ENCODE measurements at places on chromosomes 12 and 14. TPM values are rescaled to one million over a fixed set of nuclear protein-coding genes. Genes with fewer than 3 reads are reported as not detected.

DNA sequence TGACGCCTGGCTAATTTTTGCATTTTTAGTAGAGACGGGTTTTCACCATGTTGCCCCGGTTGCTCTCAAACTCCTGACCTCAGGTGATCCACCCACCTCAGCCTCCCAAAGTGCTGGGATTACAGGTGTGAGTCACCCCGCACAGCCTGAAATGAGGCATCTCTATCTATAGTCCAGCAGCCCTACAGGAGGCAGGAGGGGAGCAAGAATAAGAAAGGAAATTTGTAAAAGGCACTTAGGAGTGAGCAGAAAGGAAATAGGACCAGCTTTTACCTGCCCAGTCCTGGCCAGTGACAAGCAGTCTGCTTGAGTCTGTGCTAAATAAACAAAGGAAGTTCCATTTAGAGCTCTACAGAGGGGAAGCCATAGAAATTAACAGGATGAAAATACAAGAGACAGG, 15.0 kb upstream of the PSMA6 start:
- no peaks in the 10 kb centered on the region for H3K36me3 ChIP-seq
- H3K27me3 ChIP-seq: no peaks in the 10 kb centered on the region
- H3K27ac ChIP-seq: no peak overlapping the region
- DNase-seq: no peak
- no peak overlapping the region for H3K4me3 ChIP-seq
- H3K4me1 ChIP-seq: no peaks in the 10 kb centered on the region

The DHRS7 gene
- 152 TPM for total RNA-seq

GRCh38 chr12:54592316-54592715, 3.9 kb upstream of the PPP1R1A start:
- no peak overlapping the region for H3K27ac ChIP-seq
- H3K27me3 ChIP-seq: peaks cover 37% of the 10 kb centered on the region
- H3K4me3 ChIP-seq: no peak overlapping the region
- DNase-seq: peak; percentile 25
- no peaks in the 10 kb centered on the region for H3K4me1 ChIP-seq

DNA sequence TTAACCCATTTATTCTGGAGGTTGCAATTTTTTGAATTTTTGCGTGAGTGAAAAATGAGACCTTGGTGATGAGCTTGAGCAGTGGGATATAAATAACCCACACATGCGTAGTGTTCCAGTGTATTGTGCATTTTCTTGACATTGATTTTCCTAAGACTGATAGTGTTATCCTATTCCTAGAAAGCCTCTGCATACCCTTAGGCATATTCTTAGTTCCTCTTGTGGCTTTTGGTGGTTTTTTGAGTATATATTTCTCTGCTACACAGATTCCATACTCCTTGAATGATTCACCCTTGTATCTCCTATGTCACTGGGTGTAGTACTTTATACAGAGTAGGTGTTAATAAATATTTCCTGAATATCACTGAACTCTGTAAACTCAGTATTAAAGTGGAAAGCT, 363.4 kb upstream of the PDE3A start:
- no peak overlapping the region for H3K27ac ChIP-seq
- H3K4me1 ChIP-seq: no peaks in the 10 kb centered on the region
- H3K4me3 ChIP-seq: no peak overlapping the region

- no peak for DNase-seq
- H3K36me3 ChIP-seq: peaks cover 2% of the 10 kb centered on the region
- peaks cover 19% of the 10 kb centered on the region for H3K4me1 ChIP-seq
- H3K4me3 ChIP-seq: no peak overlapping the region
- peak overlapping the region; percentile 95 for H3K27ac ChIP-seq
- no peaks in the 10 kb centered on the region for H3K27me3 ChIP-seq
These were observed 2.1 kb upstream of the CDKN1B start for GRCh38 chr12:12715128-12715458.

The PLBD1 gene
- 5.4 TPM for total RNA-seq

The GPR65 gene
- total RNA-seq: 0.17 TPM

GRCh38 chr12:87796961-87797516, 232.2 kb downstream of the C12orf50 start:
- no peaks in the 10 kb centered on the region for H3K36me3 ChIP-seq
- no peak overlapping the region for H3K4me3 ChIP-seq
- no peaks in the 10 kb centered on the region for H3K27me3 ChIP-seq
- H3K27ac ChIP-seq: no peak overlapping the region
- no peaks in the 10 kb centered on the region for H3K4me1 ChIP-seq

GRCh38 chr12:80864046-80864735, 73.5 kb downstream of the LIN7A start:
- no peak overlapping the region for H3K4me3 ChIP-seq
- no peaks in the 10 kb centered on the region for H3K27me3 ChIP-seq
- peak; percentile 41 for DNase-seq
- no peaks in the 10 kb centered on the region for H3K36me3 ChIP-seq
- H3K4me1 ChIP-seq: peaks cover 15% of the 10 kb centered on the region

DNA sequence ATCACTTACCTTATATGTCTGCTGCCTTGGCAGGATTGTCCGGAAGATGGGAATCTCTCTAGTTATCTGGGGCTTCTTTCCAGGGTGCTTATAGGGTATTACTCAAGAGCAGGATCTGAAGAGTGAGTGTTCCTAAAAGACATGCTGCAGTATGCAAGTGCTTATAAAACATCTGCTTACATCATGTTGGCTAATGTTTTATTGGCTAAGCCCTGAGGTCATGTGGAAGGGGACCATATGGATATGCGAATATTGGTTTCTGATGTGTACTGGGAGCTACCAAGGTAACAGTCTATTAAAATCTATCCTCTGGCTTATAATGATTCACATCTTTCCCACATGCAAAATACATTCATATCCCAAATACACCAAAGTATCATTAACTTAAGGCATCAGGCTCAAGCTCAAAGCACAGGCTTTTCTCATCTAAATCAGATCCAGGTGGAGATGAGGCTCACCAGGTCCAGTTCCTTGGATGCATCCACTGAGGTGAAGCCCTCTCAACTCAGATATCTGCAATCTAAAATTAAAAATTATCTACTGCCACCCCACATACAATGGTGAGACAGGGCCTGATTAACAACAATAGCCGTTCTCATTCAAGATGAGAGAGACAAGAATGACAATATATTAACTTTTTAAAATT, 29.8 kb downstream of the LRRIQ1 start:
- H3K4me1 ChIP-seq: no peaks in the 10 kb centered on the region
- no peak for DNase-seq
- no peak overlapping the region for H3K27ac ChIP-seq
- H3K4me3 ChIP-seq: no peak overlapping the region

The CCDC198 gene
- not detected for total RNA-seq

- H3K27me3 ChIP-seq: no peaks in the 10 kb centered on the region
- H3K27ac ChIP-seq: no peak overlapping the region
- DNase-seq: no peak
These were observed 64.9 kb downstream of the MIPOL1 start for GRCh38 chr14:37262649-37263048.

- no peaks in the 10 kb centered on the region for H3K4me1 ChIP-seq
- no peaks in the 10 kb centered on the region for H3K36me3 ChIP-seq
- H3K27ac ChIP-seq: no peak overlapping the region
These were observed 14.5 kb downstream of the OAS2 start for GRCh38 chr12:112992541-112993398.

GRCh38 chr12:14833952-14834351, 9.4 kb downstream of the ART4 start:
- peak; percentile 31 for DNase-seq
- H3K36me3 ChIP-seq: no peaks in the 10 kb centered on the region
- H3K27ac ChIP-seq: no peak overlapping the region
- no peak overlapping the region for H3K4me3 ChIP-seq
- no peaks in the 10 kb centered on the region for H3K27me3 ChIP-seq

GRCh38 chr12:41653386-41654326, 465.5 kb downstream of the PDZRN4 start:
- H3K4me3 ChIP-seq: no peak overlapping the region
- no peaks in the 10 kb centered on the region for H3K27me3 ChIP-seq
- no peaks in the 10 kb centered on the region for H3K4me1 ChIP-seq
- H3K36me3 ChIP-seq: no peaks in the 10 kb centered on the region
- DNase-seq: no peak
- H3K27ac ChIP-seq: no peak overlapping the region

DNA sequence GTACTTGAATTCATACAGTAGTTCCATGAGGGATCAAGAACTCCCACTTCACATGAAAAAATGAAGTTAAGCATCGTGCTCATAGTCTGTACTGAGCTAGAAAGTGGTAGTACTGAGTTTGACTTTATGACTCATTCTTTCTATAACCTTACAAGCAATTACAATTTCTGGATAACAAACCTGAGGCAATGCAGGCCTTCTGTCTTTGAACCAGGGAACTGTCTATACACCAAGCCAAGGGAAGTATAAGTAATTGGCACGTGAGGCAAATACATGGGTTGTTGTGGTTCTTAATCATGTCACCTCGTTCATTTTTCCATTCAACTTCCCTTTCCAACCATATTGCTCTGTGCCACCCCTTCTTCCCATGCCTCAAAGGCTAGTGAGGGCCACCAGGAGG, 16.8 kb downstream of the GNS start:
- H3K4me1 ChIP-seq: peaks cover 8% of the 10 kb centered on the region
- DNase-seq: no peak
- H3K36me3 ChIP-seq: peaks cover 9% of the 10 kb centered on the region
- no peak overlapping the region for H3K27ac ChIP-seq
- no peak overlapping the region for H3K4me3 ChIP-seq

- DNase-seq: no peak
- no peak overlapping the region for H3K27ac ChIP-seq
- H3K4me1 ChIP-seq: peaks cover 3% of the 10 kb centered on the region
- H3K27me3 ChIP-seq: no peaks in the 10 kb centered on the region
- no peaks in the 10 kb centered on the region for H3K36me3 ChIP-seq
- H3K4me3 ChIP-seq: no peak overlapping the region
These were observed 146.7 kb downstream of the DYRK2 start for GRCh38 chr12:67795236-67795635.

- H3K27me3 ChIP-seq: no peaks in the 10 kb centered on the region
- DNase-seq: peak; percentile 45
- no peak overlapping the region for H3K27ac ChIP-seq
- no peak overlapping the region for H3K4me3 ChIP-seq
- H3K36me3 ChIP-seq: no peaks in the 10 kb centered on the region
These were observed 17.5 kb downstream of the STON2 start for GRCh38 chr14:81382517-81383225.

The RAD9B gene
- 0.77 TPM for total RNA-seq

Data from fibroblast of lung (primary cell).